ENCODE measurements at places on chromosomes 7 and 10.

DNA sequence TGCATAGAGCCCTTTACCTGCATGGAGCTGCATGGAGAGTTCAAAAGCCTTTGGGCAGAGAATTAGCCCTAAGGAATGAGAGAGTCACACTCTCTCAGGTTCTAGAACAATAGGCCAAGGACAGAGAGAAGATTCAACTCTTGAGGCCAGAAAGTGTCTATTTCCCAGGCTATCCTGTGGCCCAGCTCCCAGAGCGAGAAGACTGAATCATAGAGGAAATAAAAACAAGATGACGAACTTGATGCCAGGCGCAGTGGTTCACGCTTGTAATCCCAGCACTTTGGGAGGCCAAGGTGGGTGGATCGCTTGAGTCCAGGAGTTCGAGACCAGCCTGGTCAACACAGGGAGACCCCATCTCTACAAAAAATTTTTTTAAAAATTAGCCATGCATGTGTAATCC lies 18.3 kb upstream of the PODXL start:
- no peak for DNase-seq

DNA sequence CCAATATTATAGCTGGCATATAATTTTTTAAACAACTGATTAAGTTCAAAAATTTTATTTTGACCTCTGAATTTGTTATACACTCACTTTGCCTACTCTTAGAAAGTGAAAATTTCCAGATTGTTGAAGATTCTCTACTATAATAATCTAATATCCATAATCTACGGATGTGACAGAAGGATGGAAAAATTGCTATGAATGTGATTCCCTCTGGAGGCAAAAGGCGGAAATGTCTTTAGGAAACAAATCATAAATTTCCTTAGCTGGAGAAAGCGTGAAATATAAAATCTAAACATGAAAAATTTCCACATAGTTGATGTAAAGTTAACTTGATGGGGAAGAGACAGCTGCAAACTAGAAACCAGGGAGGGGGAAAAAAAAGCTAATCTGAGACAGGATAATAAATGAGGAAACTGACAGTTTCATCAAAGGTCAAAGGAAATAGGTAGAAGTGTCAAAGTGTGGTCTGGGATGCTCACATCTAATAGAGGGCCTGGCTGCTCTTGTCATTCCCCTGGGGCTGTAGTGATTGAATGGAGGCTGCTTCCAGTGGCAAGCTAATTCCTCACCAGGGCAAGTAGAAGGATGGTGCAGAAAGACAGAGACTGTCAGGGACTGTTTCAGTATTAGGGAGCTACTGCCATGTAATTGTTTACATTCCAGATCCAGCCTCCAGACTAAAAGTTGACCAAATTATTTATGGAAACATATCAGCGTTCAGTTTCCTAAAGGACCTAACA lies 264.5 kb downstream of the SDHAF3 start:
- no peak for DNase-seq

DNA sequence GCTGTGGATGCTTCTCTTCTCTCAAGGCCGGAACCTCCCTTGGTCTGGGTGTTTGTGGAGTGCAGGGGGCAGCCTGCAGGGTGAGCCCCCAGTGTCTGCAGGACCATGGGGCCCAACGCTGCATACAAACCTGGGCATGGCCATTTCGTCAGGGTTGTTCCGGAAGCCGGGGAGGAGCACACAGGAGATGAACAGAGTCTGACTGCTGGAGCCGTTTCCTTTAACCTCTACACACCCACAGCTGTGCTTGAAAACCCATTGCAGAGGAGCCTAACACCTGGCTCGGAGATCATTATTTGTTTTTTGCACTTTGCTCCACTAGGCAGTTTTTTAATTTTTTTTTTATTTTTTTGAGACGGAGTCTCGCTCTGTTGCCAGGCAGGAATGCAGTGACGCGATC lies 167.6 kb upstream of the INSYN2A start:
- DNase-seq: no peak

GRCh38 chr10:129023082-129023481 lies 444.0 kb upstream of the MGMT start:
- DNase-seq: no peak

- no peak for DNase-seq
Measured at GRCh38 chr7:68063171-68063570, 1066.5 kb downstream of the TYW1 start.

GRCh38 chr7:158834878-158835784 lies 5.8 kb upstream of the ESYT2 start:
- no peak for DNase-seq

DNA sequence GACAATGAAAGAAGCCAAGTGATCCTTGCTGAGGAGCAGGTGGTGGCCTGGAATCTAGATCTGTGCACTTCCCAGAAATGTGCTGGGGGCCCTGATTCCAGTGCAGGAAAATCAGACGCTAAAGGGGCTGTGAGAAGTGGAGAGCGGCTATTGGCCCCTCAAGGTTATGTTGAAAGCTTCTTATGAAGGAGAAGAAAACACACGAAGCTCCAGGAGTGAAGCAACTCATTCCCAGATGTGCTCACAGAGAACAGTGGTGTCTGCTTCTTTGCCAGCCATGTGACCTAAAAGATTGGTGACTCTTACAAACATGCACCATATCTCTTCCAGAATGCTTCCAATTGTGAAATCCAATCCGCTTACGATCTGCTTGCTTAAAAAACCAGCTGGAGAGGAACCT lies 679.3 kb upstream of the IGFBP3 start:
- no peak for DNase-seq

DNA sequence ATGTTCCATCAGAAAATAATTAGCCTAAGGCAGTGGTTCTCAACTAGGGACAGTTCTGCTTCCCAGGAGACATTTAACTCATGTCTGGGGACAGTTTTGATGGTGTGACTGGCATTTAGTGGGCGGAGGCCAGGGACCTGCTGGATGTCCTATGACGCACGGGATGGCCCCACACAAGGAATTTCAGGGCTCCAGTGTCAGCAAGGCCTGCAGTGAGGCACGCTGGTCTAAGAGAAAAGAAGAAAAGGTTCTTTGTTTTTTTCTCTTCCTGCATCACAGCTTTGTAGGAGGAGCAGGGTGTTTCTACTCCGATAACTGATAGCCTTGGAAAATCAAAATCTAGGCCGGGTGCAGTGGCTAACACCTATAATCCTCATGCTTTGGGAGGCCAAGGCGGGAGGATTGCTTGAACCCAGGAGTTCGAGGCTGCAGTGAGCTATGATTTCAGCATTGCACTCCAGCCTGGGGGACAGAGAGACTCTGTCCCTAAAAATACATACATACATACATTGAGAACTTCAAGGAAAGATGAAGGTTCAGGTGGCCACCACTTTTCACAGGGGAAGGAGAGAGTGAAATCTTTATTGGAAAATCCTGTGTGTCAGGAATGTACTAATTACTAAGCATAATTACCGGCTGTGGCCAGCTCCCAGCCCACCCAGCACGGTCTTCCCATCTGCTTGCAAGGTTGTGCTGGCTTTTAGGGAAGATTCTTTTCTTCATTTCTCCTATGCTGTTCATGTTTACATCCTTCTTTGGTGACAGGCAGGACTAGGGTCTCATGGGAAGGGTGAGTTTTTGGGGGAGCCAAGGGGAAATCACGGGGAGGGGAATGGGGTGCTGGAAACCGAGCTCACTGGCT lies 150.4 kb downstream of the ACTR3B start:
- no peak for DNase-seq

DNA sequence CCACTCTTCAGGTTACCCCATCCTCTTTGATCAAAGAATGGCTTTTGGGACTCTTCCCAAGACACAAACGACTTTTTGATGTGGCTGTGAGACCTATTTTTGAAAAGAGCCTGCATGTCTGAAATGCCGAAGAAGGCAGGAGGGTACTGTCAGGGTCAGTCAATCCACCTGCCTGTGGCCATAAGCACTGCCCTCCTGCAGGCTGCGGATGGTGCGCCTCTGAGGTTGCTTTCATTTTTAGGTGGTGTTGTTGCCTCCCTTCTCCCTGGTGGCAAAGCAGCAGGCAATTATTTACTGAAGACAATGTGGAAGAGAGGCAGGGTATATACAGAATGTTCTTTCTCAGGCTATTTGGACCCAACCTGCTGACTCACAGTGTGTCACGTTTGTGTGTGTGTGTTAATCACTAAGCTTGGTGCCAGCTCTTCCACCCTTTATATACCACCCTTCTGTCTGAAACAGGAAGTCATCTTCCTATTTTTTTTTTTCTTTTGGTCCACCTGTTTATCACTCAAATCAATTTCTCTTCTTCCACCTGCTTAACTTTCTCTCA lies 1421.2 kb upstream of the CELF2 start:
- DNase-seq: no peak

DNA sequence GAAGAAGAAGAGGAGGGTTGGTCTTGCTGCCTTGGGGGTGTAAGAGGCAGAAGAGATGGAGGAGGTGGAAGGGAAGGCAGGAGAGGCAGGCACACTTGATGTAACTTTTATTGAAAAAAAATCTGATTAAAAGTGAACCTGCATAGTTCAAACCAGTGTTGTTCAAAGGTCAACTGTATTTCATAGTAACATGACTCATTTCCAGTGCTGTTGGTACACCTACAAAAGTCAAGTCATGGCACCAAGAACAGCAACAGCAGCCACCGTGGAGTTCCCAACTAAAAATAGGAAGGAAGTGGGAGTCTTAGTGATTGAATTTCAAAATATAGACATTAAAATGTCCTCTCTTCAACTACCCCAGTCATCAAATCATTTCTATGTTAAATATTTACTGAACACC lies 88.5 kb downstream of the CTNNA3 start:
- DNase-seq: no peak

DNA sequence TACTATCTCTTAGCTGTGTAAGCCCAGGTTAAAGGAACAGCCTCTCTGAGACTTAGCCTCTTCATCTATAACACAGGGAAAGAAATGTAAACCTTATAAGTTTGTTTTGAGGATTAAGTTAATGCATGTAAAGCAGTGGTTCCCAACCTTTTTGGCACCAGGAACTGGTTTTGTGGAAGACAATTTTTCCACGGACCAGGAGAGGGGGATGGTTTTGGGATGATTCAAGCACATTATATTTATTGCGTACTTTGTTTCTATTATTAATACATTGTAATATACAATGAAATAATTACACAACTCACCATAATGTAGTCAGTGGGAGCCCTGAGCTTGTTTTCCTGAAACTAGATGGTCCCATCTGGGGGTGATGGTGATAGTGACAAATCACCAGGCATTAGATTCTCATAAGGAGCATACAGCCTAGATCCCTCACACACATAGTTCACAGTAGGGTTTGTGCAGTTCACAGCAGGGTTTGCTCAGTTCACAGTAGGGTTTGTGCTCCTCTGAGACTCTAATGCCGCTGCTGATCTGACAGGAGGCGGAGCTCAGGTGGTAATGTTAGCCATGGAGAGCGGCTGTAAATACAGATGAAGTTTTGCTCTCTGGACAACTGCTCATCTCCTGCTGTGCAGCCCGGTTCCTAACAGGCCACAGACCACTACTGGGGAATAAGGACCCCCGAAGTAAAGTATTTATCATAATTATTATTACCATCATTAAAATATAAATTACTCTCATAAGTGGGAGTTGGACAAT lies 41.3 kb upstream of the ANK3 start:
- no peak for DNase-seq

- DNase-seq: no peak
Measured at GRCh38 chr10:119478111-119478802, 64.3 kb downstream of the RGS10 start.

- DNase-seq: no peak
Measured at GRCh38 chr7:6209340-6209739, 63.1 kb downstream of the CYTH3 start.

- DNase-seq: no peak
Measured at GRCh38 chr10:100733329-100733728, 12.1 kb upstream of the PAX2 start.

DNA sequence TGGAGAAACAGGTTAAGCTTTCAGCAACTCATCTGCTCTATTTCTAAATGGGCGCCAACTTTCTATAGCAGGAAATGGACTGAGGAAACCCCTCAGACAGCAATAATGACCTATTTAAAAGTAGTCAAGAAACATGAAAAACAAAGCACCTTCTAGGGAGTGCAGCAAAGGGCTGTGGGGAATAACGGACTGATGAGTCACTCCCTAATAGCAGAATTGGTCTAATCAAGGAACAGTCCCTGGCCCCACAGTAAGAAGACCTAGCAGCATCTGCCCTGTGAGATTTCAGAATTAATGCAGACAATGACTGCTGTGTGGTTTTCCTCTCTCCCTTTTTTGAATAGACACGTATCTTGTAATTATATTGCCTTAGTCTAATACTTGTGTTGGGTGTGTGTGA lies 602.9 kb downstream of the IPMK start:
- no peak for DNase-seq

DNA sequence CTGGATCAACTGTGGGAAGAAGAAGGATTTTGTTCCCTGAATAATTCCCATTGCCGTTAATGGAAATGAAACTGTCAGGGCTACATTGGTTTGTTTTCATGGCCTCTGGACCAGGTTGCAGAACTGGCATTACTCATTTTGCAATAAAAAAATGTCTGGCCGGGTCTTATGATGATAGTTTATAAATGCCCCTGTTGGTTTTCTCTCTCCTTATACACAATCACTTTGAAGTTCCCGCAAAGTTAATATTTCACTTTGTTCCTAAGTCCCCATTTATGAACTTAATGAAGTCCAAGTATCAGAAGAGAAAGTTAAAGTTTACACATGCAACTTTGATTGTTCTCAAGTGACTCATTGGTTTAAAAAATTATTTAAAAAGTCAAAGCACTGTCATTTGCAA lies 150.7 kb upstream of the PRR15 start:
- DNase-seq: no peak

- DNase-seq: no peak
Measured at GRCh38 chr7:52639981-52640380, 395.5 kb upstream of the POM121L12 start.

DNA sequence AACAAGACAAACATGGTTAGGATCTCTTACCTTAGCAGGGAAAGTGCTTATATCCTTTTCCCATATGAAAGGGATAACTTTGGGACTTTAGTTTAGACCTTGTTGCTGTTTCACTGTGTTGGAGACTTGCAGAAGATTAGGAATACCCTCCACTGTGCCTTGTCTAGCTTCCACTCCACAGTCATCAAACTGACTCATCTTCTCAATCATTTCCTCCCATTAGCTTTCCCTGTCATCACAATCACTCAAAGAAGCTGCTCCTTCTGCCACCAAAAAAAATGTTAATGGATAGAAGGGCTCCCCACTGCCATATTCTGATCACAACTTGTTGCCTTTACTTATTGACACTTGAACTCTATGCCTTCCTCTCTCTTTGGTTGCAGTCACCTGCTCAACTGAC lies 16.8 kb downstream of the GNG11 start:
- DNase-seq: no peak

- DNase-seq: no peak
Measured at GRCh38 chr10:107098326-107098725, 66.2 kb downstream of the SORCS1 start.

GRCh38 chr10:84406561-84406960 lies 78.2 kb downstream of the CCSER2 start:
- DNase-seq: no peak

DNA sequence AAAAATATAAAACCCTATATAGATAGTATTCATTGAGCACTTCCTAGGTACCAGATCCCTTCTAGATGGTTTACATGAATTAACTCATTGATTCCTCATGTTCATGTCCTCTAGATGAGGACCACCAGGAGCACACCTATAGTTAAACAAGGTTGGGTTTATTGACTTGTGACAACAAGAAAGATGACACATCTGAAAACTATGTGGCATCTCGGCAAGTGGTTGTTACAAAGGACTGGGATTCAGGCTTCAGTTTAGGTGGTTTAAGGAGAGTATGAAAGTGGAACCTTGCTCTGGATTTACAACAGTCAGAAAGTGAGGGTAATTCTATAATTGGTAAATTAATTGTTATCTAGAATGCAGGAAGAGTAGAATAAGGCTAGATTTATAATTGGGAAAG lies 99.0 kb upstream of the PHF14 start:
- DNase-seq: no peak

- no peak for DNase-seq
Measured at GRCh38 chr7:151687523-151688235, 168.0 kb upstream of the RHEB start.

GRCh38 chr7:77894574-77895091 lies 96.1 kb downstream of the PHTF2 start:
- DNase-seq: no peak
